ENCODE measurements at places on chromosomes 12 and 14.
A peak's percentile ranks its signal among the peaks of the same experiment; 100 is the strongest.

GRCh38 chr12:31589904-31590641, 863 bp downstream of the DENND5B start:
- peak; percentile 7 for DNase-seq

DNA sequence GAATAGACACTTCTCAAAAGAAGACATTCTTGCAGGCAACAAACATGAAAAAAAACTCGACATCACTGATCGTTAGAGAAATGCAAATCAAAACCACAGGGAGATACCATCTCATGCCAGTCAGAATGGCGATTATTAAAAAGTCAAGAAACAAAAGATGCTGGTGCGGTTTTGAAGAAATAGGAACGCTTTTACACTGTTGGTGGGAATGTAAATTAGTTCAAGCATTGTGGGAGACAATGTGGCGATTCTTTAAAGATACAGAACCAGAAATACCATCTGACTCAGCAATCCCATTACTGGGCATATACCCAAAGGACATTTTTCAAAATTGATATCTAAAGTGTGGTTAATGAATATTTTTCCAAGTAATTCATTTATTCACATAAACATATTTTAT, 39.6 kb upstream of the LIN7A start:
- DNase-seq = no peak

DNA sequence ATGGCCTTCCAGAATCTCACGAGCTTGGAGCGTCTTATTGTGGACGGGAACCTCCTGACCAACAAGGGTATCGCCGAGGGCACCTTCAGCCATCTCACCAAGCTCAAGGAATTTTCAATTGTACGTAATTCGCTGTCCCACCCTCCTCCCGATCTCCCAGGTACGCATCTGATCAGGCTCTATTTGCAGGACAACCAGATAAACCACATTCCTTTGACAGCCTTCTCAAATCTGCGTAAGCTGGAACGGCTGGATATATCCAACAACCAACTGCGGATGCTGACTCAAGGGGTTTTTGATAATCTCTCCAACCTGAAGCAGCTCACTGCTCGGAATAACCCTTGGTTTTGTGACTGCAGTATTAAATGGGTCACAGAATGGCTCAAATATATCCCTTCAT, 92.2 kb downstream of the FLRT2 start:
- no peak for DNase-seq

DNA sequence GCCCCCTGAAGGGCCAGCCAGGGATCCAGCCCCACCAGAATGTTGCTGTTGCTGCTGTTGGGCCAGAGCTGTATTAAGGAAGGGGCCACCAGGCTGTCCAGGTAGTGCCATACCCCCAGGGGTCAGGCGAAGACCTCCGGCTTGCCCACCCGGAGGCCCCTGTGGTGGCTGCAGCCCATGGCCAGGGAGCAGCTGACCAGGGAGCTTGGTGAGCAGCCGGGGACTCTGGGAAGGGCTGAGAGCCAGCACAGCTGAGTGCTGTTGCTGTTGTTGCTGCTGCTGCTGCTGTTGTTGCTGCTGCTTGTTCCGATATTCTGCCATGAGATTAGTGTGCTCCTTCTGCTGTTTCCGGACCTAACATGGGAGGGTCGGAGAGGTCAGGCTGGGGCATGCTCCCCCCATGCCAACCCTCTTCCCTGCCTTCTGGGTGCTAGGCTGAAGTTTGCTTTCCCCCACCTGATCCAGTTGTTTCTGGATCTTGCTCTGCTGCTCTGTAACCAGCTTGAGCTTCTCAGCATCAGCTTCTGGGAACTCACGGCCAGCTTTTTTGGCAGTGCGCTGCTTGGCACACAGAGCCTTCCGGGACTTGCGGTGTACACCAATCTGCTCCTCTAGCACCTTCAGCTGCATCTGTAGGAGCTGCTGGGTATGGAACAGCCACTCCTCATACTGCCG, 15.2 kb upstream of the PRKAG1 start:
- DNase-seq = no peak

- DNase-seq = no peak
These were observed 76.9 kb downstream of the ATF7IP start for GRCh38 chr12:14442221-14442881.

- no peak for DNase-seq
These were observed 2.8 kb downstream of the TGM1 start for GRCh38 chr14:24260026-24260779.

DNA sequence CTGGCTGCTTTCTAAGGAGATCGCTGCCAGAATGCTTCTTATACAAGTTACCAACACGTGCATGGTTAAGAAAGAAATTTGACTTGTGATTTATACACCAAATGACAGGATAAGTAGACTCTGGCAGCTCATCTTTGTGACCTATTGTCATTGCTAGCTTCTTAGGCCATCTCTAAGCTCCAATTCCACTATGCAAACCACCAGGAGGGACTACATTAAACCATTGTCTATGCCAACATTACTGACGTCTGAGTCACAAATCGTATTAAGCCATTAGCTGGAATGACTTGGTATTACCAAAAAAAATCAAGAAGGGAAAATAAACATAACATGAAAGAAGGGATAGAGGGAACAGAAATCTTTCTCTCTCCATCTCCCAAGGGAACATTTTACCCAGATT, 15.8 kb upstream of the VPS33A start:
- no peak for DNase-seq

DNA sequence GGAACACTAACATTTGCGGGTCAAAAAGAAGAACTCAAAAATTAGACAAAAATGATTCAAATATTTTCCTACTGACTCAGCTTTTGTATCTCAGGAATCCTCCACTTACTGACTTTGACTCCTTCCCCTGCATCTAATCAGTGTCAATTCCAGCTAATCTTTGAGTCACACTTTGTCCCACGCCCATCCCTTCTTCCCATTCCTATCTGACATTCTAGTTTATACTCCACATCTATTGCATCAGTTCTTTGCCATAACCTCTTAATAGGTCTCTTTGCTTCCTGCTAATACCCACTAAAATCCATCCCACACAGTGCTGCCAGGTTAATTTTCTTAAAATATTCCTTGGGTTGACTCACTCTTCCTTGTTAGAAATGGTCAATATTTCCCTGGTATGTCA, 19.1 kb downstream of the BBS10 start:
- DNase-seq = no peak

DNA sequence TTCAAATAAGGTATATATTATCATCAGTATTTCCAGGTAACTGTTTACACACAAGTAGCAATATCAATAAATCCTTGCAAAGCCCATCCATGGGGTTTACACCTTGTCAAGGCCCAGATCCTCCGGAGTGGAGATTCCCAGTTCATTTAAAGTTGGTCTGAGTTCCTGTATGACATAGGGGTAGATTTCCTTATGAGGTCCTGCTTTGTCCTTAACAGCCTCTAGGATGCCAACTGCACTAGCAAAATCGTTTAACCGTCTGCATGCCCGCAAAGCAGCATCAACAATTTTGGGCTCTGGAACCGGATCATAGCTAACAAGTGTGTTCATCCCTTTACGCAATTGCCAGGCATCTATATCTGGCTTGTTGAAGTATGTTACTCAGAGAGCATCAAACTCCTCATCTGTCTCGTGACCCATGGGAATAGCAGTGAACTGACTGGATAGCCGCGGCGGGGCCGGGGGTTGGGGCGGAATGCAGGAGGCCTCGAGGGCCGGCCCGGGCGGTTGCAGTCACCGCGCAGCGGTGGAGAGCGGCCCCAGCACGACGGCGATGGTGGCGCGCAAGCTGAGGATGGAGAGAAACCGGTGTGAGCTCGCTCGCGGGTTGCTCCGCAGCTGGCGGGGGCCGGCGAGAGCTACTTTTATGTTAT, 30.6 kb upstream of the FBXO34 start:
- no peak for DNase-seq

GRCh38 chr14:49928015-49928414, 35.1 kb downstream of the ARF6 start:
- DNase-seq = no peak

DNA sequence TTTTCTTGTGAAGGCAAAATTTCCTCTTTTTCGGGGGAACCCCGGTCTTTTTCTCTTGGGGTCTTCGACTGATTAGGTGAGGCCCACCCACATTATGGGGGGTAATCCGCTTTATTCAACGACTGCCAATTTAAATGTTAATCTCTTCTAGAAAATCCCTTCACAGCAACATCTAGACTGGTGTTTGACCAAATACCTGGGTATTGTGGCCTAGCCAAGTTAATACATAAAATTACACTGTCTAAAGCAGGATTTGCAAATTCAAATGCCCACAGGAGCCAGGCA, 170.0 kb upstream of the FOXN3 start:
- no peak for DNase-seq

- DNase-seq = peak; percentile 64
These were observed 13.2 kb upstream of the ARF6 start for GRCh38 chr14:49879646-49880204.

DNA sequence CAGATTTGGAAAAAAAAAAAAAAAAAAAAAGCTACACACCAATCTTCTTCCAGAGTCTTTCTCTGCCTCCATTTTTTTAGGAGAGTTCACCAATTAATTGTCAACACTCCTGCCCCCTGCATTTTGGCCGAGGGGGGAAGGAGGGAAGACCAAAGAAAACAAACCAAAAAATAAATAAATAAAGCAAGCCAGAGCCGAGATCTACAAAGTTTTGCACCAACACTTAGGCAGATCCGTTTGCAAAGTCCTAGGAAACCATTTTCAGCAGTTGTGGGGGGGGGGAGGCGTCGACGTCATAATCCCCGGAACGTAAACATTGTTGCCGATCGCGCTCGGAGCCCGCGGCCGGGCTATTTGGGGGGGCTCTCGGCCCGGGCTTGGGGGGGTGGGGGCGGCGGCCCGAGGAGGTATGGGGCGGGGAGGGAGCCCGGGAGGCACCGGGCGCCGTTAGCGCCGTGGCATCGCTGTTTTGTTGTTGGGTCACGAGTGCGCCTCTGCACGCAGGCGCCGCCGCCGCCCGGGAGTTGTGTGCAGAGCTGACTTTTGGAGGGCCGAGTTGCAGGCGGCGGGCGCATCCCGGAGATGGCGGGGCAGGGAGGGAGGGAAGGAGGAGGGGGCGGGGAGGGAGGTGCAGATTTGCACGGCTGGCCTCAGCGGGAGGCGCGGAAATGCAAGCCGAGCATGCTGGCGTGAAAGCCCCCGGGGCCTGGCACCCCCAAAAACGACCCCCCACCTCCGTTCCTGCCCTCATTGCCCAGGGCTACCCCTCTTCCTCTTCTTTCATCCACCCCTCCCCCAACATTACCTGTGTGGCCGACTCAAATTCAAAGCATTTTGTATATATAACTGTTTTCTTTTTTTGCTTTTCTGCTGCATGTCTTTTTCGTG, 598 bp downstream of the KDM2B start:
- peak; percentile 90 for DNase-seq

DNA sequence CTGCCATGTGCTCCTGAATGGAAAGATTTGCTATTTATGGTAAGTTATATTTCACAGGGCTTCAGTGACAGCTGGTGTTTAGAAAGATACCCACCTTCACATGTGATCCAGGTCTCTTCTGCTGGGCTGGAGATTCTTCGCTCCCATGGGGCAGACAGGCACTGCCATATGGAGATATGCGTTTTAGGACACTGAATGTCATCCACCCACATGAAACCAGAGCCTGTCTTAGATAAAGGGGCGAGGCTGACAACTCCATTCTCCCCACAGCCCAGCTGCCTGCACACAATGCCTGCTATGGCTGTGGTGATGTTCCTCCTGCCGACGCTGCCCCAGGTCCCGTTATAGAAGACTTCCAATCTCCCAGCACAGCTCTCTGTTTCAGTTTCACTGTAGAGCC, 69.4 kb downstream of the ACSM4 start:
- no peak for DNase-seq

GRCh38 chr12:12645485-12645884, 33.8 kb downstream of the CREBL2 start:
- peak; percentile 59 for DNase-seq

GRCh38 chr12:122399592-122400373, 22.7 kb downstream of the CLIP1 start:
- DNase-seq = peak; percentile 70

DNA sequence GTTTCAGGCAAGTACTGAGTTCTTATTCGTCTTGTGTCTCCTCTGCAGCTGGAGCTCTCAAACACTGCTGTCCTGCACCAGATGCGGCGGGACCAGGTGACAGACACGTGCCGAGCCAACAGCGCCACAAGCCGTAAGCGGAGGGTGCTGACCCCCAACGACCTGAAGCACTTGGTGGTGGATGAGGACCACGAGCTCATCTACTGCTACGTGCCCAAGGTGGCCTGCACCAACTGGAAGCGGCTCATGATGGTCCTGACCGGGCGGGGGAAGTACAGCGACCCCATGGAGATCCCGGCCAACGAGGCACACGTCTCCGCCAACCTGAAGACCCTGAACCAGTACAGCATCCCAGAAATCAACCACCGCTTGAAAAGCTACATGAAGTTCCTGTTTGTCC, 201.2 kb downstream of the SLC41A2 start:
- no peak for DNase-seq

DNA sequence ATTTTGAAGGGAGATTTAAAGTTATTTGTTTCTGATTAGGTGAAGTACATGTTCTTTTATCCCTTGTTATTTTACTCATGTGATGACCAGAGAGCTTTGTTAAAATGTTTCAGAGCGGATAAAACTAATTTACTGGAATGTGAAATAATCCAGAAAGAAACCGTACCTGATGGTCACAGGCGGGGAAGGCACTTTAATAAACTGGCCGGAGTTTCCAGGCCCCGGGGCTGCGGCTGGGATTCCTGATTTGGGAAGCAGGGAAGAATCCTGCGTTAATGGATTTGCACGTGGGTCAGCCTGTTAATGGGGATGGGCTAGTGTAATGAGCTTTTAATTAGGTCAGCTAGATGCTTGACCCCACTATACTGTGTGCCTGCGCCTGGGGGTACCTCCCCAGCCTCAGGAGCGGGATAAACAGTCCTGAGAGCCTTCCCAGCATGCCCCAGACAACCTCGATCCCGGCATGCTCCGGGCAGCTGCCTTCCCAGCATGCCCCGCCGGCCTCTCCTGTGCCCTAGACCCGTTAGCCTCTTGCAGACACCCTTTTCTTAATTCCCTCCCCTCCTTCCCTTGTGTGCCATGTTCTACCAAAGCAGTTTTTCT, 208.6 kb upstream of the CDKN3 start:
- no peak for DNase-seq

GRCh38 chr12:21852251-21852650, 77.7 kb upstream of the KCNJ8 start:
- no peak for DNase-seq

- DNase-seq = no peak
These were observed 59.3 kb downstream of the HEATR5A start for GRCh38 chr14:31360919-31361662.

- DNase-seq = peak; percentile 30
These were observed 31.1 kb downstream of the CCDC177 start for GRCh38 chr14:69543341-69544115.

GRCh38 chr14:74919421-74920165, 3.5 kb downstream of the RPS6KL1 start:
- DNase-seq = no peak

- no peak for DNase-seq
These were observed 55.0 kb downstream of the CCDC85C start for GRCh38 chr14:99548871-99549515.

DNA sequence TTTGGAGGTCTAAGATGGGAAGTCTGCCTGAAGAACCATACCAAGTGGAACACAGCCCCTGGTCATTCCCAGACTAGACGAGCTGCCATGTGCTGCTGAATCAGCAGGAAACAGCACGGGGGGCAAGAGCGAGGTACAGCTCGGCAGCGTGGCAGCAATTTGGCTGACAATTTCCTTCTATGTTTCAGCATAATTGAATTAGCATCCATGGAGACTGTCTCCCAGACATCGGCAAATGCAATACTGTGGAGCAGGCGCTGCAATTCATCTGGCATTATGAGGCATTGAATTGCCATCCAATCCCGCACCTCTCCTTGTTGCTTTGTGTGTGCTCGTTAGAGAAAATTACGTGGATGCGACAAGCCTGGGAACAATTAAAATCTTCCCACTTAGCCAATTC, 46.0 kb upstream of the CCDC60 start:
- no peak for DNase-seq

Measured in CD4-positive, alpha-beta T cell treated with Interleukin-17A for 4 hours (primary cell).